Sciatic nerve (tissue), 2 donors: ENCODE measurements at places on chromosomes 7 and 10. TPM values are rescaled to one million over a fixed set of nuclear protein-coding genes. Genes with fewer than 3 reads are reported as not detected.

- no peak for DNase-seq
These were observed 735 bp downstream of the ZNF394 start for GRCh38 chr7:99499371-99499720.

Gene UROS
- total RNA-seq: 30.6 TPM

DNA sequence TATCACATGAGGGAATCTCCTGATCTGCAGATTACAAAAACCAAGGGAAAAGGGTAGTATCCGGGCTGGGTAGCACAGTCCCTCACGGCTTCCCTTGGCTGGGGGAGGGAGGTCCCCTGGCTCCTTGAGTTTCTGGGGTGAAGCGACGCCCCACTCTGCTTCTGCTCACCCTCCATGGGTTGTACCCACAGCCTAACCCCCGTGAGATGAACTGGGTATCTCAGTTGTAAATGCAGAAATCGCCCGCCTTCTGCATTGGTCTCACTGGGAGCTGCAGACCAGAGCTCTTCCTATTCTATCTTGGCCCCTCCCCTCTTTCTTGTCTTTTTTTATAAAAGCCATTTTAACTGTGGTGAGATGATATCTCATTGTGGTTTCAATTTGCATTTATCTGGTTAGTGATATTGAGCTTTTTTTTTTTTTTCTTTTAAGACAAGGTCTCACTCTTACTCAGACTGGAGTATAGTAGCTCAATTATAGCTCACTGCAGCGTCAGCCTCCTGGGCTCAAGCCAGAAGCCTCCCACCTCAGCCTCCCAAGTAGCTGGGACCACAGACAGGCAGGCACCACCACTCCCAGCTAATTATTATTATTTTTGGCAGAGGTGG lies 87.8 kb downstream of the ABCC2 start:
- no peak for DNase-seq

Gene PNLIP
- 2.8 TPM for total RNA-seq

Gene TRIM73
- total RNA-seq: 8.7 TPM

DNA sequence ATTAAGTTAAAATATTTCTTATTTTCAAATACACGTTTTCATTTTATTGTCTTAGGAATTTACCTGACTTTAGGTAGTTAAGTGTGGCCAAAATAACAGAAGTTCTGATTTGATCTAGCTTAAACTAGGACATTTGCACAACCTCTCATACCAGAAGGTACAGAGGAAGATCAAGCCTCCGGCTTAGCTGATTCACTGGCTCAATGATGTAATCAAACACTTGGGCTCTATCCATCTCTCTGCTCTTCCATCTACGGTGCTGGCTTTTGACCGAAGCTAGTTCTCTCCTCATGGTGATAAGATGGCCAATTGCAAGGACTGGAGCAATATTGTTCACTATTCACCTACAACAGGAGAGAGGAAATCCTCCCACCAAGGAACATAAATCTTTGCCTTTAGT lies 12.2 kb upstream of the HYCC1 start:
- no peak for DNase-seq

DNA sequence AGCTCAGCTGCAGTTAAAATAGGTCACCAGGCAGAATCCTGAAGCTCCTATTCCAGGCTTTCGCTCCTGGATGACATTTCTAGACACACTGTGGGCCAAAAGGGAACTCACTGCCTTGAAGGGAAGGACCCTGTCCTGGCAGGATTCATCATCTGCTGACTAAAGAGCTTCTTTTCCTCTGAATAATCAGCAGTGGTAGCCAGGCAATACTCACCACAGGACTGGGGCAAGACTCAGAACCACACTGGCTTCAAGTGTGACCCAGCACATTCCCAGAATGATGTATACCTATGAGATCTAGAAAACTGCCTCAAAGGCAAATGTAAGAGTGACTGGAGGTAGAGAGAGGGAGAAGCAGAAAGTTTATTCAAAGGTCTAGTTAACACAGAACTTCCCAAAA lies 29.5 kb upstream of the EBF3 start:
- DNase-seq: no peak

Gene VAX1
- total RNA-seq: not detected

- no peak for DNase-seq
These were observed 156.3 kb downstream of the DIP2C start for GRCh38 chr10:533186-533585.

GRCh38 chr7:132386201-132386681 lies 190.0 kb downstream of the PLXNA4 start:
- DNase-seq: peak; percentile 66

DNA sequence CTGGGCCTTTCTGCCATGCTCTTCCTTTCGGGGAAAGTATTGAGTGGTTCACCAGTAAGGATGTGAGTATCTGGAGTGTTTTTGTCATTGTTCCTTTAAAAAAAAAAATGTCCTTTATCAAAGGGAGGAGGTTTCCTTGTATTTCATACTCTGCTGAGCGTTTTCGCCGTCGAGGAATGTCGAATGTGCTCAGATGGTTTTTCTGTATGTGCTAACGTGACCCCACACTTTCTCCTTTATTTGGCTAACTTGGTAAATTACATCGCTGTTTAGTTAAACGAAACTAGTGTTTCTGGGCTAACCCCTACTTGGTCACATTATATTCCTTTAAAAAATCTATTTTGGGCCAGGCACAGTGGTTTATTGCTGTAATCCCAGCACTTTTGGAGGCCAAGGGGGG lies 45.9 kb downstream of the INPP5A start:
- no peak for DNase-seq

DNA sequence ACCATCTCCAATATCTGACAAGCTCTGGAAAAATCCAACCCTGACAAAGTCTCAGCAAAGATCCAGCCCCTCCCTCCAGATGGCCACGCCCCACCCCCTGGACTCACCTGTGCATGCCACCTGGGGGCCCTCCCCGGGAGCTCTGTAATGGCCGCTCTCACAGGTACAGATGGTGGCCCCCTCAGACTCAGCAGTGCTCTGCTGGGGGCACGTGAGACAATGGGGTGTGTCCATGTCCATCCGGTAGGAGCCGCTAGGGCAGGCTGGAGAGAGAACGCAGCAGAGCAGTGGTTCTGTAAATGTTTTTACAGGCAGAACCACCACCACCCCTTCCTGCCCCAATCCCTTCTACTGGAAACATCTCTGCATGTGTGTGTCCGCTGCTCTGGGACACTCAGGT lies 9.5 kb downstream of the EPHA1 start:
- no peak for DNase-seq

Gene TRIM74
- 2.0 TPM for total RNA-seq

- no peak for DNase-seq
These were observed 47.2 kb downstream of the APBB1IP start for GRCh38 chr10:26485150-26485941.

- DNase-seq: no peak
These were observed 663.2 kb upstream of the ANKRD30A start for GRCh38 chr10:36462194-36462593.

DNA sequence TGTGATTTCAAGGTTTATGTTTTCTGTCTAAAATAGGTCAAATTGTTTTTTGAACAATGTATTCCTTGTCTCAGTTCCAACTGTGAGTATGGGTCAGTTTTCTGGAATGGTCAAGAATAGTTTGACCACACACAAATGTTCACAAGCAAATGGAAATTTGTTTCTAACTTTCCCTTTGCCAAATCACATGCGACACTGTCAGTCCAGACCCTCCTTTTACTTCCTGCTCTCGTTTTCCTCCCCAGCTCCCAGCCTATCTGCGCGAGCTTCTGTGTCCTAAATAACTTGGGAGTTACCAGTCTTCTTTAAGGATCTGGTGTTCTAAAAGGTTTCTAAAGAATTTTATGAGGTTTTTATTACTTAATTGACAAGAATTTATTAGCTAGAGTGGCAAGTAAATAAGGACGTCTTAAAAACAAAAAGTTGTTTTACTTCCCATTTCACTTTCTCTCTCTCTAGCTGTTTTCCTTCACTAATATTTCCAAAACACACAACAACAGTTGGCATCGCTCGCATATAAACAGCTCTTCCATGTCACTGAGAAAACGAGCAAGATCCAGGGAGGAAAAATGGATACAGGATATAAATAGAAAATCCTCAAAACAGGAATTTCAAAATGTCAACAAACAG lies 266.1 kb upstream of the KLF6 start:
- DNase-seq: no peak

Gene PRTFDC1
- total RNA-seq: 4.7 TPM

GRCh38 chr10:72407471-72407870 lies 52.8 kb upstream of the DNAJB12 start:
- no peak for DNase-seq

Gene PHKG1
- 2.7 TPM for total RNA-seq

Gene HABP2
- total RNA-seq: not detected

DNA sequence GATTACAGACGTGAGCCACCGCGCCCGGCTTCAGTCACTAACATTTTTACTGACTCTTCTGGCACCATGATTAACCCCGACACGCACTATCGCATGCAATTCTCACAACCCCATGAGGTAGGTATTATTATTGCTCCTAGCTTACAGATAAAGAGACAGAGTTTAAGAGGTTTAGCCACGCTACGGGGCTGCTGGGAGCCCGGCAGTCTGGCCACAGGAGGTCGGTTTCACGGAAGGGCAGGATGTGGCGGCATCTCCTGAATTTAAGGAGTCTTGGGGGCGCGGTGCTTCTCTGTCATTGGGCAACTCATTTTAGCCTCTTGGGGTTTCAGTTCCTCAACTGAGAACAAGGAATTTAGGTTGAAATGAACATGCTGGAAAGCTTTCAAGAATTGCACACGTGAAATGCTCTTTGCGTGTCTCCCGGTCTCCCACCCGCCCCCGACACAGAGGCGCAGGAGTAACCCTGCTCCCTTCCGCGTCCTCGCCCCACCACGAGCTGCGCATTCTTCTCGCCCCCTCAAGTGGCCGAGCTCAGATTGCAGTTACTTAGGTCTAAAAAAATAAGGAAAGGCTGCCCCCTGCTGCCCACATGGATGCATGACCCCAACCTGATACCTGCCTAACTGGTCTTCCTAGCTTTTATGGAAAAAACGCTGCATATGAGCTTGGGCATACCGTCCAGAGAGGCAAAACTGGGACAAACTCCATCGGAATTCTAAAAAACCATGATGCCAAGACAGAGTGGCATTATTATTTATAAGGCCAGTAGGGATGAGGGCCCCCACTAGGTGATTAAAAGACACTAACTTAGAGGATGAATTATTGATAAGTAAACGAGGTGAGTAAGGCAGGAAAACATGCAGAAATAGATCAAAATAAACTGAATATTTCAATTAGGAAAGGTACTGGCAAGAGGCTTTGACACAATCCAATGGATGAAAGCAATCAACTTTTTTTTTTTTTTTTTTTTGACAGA lies 12.4 kb downstream of the PRSS2 start:
- peak; percentile 90 for DNase-seq

Gene SPDYE11
- total RNA-seq: not detected

DNA sequence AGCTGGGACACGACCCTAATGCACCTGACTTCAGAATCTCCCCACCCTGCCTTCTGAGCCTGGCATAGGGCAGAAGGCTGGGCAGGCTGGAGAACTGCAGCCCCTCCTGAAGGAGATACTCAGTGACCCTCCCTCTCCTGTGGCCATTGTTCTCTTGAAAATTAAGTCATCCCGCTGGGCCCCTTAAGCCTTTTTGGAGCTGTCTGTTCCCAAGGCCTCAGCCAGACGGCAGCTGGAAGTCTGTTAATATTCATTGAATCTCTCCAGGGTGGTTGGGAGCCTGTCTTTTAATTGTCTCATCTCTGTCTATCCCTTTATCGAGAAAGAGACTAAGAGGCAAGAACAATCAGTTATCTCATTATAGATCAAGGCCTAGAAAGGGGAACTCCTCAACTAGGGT lies 118.1 kb upstream of the PCBD1 start:
- no peak for DNase-seq

- DNase-seq: no peak
These were observed 133.9 kb upstream of the FGFR2 start for GRCh38 chr10:121732172-121732571.

- DNase-seq: no peak
These were observed 407.7 kb downstream of the SH2D4B start for GRCh38 chr10:80945264-80945880.

GRCh38 chr10:133264461-133264860 lies 12.2 kb downstream of the ADAM8 start:
- DNase-seq: no peak

GRCh38 chr10:11144626-11145494 lies 127.2 kb downstream of the CELF2 start:
- no peak for DNase-seq

- DNase-seq: no peak
These were observed 17.3 kb upstream of the GRIFIN start for GRCh38 chr7:2493205-2494164.

GRCh38 chr7:155551785-155552611 lies 5.6 kb upstream of the CNPY1 start:
- DNase-seq: no peak

GRCh38 chr10:43076876-43077420 lies at the start of gene RET:
RET (plus strand) TSS chr10:43077069; CDS start chr10:43077259, 190 bp downstream.
- DNase-seq: no peak

DNA sequence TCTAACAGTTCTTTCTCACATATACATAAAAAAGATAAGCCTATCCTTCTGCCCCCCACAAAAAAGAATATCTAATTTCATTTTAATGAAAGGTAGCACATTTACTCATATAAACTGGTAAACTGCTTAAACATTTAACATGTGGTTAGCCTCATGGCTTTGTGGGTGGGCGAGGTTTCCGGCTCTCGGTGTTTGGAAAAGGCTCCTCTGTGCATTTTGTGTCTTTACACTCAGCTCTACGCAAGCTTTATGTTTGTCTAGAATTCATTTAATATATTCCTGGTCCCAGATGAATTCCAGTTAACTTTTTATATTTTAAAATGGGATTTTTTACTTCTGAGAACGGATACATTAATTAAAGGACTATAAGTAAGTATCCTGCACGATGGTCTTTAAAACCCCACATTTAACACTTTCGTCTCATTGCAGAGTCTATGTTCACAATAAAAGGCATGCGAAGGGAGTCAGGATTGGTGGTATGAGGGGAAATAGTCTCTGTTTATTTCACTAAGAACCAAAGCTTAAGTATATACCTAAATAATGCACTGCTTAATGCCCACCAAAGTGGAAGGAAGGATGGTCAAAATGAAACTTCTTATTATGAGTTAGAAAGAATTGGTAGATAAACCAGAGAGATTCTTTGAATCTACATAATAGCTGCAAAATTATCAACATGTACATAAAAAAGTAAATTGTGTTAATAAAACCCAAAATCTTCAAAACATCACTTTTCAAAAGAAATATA lies 197.2 kb downstream of the CRPPA start:
- no peak for DNase-seq

DNA sequence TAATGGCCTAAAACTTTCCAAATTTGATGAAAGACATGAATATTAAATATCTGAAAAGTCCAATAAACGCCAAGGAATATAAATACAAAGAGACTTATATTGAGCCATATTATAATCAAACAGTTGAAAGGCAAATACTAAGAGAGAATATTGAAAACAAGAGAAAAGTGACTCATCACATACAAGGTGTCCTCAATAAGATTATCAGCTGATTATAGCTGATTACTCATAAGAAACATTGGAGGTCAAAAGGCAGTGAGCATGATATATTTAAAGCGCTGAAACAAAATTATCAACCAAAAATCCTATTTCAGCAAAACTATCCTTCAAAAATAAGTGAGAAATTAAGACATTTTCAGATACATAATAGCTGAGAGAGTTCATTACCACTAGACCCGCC lies 7.8 kb upstream of the NPC1L1 start:
- no peak for DNase-seq

Gene FAM20C
- total RNA-seq: 57.0 TPM

- peak; percentile 73 for DNase-seq
These were observed 34.9 kb downstream of the IL15RA start for GRCh38 chr10:5942474-5942873.

GRCh38 chr7:139598642-139599041 lies 75.2 kb downstream of the CLEC2L start:
- no peak for DNase-seq

Gene ADAMTS14
- total RNA-seq: 3.1 TPM
